RPMI7951 (cell line): ENCODE measurements at places on chromosomes 11 and 22. TPM values are rescaled to one million over a fixed set of nuclear protein-coding genes. Genes with fewer than 3 reads are reported as not detected.

Gene HTR3B
- total RNA-seq, result not detected in 2 replicates

Gene PLXNB2
- 27.6 and 37.1 TPM in 2 replicates for total RNA-seq

Gene TIGD3
- total RNA-seq, result 0.20 and 0.24 TPM in 2 replicates

DNA sequence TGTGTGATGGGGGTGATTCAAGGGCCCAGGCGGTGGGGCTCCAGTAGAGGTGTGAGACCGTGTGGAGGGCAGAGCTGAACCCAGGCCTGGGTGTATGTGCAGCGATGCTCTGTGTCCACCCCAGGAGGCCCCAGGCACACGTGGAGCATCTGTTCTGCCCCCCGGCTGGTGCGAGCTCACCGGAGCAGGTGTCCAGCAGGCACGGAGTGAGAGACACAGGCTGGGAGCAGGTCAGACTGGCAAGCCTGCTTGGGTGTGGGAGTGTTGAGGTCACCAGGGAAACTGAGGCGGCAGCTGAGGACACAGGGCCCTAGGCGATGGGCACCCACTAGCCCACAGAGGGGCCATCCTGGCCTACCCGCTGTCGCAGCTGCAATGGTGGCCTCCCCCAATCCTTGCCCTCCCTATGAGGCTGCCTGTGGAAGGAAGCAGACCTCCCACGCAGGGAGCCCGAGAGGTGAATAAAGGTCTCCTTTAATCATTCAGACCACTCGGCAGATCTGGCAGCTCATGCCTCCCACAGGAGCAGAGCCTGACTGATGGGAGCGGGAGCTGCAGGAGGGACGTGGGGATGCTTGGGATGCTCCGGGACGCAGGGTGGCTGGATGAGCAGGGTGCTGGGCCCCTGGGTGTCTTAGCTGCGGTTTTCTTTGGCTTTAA, 1165.1 kb downstream of the BRD1 start:
- no peak for DNase-seq
